Activated T-cell treated with anti-CD3 and anti-CD28 coated beads, Interleukin-2, amount 50 U/mL, for 4 hours (primary cell): ENCODE measurements at places on chromosomes 5 and 9. TPM values are rescaled to one million over a fixed set of nuclear protein-coding genes. Genes with fewer than 3 reads are reported as not detected.
A peak's percentile ranks its signal among the peaks of the same experiment; 100 is the strongest.

DNA sequence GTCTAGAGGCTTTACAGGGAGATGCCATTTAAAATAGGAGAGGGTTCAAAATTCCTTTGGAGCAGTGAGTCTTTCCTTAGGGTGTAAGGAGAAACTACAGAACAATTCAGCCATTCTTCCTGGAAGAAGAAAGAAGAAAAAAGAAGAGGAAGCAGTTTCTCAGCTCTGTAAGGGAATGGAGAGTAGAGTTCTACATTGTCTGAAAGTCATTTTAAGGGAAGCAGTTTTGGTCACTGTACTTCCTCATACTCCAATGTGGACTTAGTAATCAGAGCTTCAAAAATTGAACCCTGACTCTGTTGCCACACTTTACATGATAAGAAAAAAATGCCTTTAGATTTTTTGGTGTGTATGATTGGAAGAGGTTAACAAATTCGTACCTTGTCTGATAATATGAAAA, 122.4 kb downstream of the LRRC70 start:
- no peak for DNase-seq

- no peak for DNase-seq
These were observed 91.3 kb upstream of the GPBP1 start for GRCh38 chr5:57082441-57083067.

- DNase-seq, result no peak
These were observed 85.9 kb upstream of the IL17B start for GRCh38 chr5:149464796-149465489.

DNA sequence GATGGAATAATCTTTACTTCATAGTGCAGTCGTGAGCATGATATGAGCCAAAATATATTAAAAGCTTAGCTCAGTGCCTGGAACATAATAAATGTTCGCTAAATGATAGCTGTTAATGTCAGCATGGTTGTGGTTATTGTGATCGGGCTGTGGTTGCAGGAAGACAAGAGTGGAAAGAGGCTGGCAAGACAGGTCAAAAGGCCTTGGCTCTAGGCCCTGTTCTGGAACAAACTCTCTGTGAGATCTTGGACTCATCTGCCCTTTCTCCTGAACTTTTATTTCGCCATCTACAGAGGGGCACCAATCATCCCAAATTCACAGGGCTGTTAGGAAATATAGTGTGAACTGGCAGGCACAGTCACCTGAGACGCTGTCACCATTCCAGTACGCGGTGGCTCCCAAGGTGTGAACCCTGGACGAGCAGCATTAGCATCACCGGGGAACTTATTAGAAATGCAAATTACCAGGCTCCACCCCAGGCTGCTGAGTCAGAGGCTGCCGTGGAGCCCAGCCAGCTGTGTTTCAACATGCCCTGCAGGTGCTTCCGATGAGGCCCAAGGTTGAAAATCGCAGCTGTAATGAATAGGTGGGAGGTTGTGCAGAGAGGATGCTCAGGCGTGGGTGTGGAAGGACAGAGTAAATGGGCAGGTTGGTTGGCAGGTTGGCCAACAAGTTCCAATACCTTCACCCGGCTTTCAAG, 50.2 kb upstream of the SAP30L start:
- no peak for DNase-seq

- DNase-seq, result no peak
These were observed 10.0 kb downstream of the ENC1 start for GRCh38 chr5:74630453-74631066.

GRCh38 chr9:137351781-137352501, 49.9 kb upstream of the NRARP start:
- no peak for DNase-seq

DNA sequence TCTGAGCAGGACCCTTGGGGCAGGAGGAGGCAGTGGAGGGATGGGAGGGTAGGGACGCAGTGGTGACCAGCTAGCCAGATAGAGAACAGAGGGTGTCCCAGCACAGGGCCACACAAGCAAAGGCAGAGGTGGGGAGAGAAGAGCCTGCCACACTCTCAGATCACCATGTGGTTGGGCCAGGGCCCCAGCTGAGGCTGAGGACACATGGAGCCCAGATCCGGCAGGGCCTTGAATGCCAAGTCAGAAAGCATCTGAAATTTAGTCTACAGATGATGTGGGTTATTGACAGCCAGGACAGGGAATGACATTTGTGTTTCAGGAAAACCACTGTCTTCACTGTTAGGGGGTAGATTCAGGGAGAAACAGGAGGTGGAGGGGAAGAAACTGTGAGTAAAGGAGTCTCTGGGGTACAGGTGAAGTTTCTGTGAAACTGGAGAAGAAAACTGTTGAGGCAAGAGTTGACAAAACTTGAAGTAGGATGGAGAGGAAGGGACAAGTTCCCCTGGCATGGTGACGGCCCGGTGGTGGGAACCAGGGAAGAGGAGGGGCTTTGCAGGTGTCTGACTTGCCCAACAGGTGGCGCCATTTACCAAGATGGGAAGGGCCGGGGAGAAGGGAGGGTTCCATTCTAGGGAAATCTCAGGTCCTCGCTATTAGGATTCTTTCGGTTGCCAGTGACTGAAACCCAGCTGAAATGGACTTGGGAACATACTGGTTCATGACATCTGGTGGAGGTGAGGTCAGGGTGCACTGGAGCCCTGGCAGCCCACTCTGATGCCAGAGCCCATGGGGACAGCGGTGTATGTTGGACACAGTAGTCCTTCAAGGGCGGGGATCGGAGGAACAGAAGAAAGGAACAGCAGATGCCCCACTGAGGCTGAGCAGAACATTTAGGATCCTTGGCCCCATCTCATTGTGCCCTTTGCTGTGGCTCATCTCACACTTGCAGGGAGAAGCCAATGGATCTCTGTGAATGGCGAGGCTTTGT, 100.1 kb downstream of the KCNIP1 start:
- DNase-seq, result peak; percentile 9

GRCh38 chr5:115961381-115962238, 665 bp upstream of the LVRN start:
- DNase-seq, result no peak

- DNase-seq, result no peak
These were observed 1306.5 kb upstream of the CDH9 start for GRCh38 chr5:28344836-28345433.

- DNase-seq, result no peak
These were observed 288.1 kb downstream of the GABRB2 start for GRCh38 chr5:161258438-161258837.

- no peak for DNase-seq
These were observed 114.2 kb upstream of the ADAMTS16 start for GRCh38 chr5:5025774-5026408.

DNA sequence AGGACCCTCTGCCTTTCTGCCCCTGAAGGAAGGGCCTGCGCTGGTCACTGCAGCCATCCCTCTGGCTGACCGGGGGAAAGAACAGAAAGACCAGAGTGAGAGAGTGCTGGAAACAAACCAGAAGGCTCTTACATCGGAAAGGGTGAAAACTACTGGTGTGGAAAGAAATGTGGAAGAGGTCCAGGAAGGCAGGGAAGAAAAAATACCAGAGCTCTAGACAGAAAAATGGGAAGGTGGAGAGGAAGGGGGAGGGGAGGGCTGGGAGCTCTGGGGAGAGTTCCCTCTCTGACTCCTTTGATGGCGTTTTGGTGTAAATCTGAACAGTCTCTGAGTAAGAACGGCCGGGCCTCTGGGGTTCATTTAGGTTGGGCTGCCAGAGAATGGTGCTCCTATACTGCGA, 47.7 kb downstream of the COL23A1 start:
- DNase-seq, result no peak

GRCh38 chr5:5588887-5589826, 166.7 kb downstream of the ICE1 start:
- DNase-seq, result no peak

GRCh38 chr5:3598207-3598606, 2.6 kb downstream of the IRX1 start:
- DNase-seq, result no peak

GRCh38 chr5:71864730-71865601, 145.9 kb downstream of the CARTPT start:
- DNase-seq, result no peak

- DNase-seq, result no peak
These were observed 39.3 kb upstream of the CTSL start for GRCh38 chr9:87686520-87687090.

DNA sequence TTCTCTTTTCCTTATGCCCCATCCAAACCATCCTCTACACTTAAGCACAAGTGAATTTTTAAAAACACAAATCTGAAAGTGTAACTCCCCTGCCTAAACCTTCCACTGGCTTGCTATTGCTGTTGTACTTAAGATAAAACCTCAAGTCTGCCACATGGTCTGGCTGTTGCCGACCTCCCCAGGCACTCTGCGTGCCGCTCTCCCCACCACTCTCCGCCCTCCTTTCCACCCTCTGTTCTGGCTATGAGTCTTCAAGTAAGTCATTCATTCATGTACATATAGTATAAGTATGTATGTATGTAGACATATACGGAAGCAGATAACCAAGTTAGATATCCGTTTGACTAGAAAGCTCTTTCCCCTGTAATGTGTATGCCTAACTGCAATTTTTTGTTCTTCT, 94.7 kb upstream of the ANKRD55 start:
- DNase-seq, result peak; percentile 36

GRCh38 chr9:90921104-90921503, 119.5 kb downstream of the SYK start:
- no peak for DNase-seq

DNA sequence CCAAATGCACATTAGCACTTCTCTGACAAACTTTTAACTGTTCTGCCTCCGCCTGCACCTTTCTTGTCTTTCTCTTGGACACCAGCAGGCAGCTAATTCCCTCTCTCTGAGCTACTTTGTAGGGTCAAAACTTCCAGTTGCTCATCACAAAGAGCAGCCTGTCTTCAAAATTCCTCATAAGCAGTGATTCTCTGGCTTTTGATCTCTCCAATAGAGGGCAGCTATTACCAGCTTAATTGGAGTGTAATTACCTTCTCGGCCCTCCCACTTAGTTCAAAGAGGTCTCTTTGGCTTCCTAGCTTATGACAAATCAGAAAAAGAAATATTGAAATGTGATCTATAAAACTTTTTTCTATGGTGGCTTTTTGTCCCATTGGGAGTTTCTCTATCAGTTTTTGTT, 43.6 kb upstream of the RAD23B start:
- no peak for DNase-seq

DNA sequence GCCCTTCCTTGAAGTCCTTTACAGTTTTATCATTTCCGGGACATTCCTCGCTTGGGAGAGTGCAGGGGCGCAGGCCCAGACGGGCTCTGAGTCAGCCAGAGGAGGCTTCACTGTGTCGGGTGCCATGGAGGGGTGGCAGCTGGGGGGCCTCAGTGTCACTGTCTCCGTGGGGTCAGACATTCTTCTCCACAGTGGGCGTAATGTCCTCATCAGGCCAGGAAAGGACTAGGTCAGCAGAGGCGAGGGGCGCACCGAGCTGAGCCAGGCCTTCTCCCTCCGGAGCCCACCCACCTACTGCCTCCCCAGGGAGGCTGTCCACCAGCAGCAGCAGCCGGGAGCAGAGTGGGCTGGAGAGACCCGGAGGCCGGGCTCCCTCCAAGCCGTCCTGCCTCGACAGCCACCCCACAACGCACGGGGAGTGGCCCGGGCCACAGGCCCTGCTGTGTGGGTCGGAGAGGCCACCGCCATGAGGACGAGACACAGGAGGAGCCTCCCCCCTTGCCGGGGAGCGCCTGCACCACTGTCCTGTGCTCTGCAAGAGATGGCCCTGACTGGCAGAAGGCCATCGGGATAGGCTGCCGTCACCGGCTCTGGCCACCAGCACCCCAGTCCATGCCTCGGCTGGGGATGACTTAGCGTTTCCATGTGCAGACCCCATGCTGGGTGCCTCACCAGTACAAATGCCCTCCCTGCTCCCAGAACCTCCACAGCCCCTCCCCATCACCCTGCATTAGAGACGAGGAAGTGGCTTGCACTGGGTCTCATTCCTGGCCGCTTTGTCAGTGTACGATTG, 26.5 kb downstream of the SARDH start:
- no peak for DNase-seq

- no peak for DNase-seq
These were observed 95.1 kb downstream of the MEF2C start for GRCh38 chr5:88787856-88788255.

DNA sequence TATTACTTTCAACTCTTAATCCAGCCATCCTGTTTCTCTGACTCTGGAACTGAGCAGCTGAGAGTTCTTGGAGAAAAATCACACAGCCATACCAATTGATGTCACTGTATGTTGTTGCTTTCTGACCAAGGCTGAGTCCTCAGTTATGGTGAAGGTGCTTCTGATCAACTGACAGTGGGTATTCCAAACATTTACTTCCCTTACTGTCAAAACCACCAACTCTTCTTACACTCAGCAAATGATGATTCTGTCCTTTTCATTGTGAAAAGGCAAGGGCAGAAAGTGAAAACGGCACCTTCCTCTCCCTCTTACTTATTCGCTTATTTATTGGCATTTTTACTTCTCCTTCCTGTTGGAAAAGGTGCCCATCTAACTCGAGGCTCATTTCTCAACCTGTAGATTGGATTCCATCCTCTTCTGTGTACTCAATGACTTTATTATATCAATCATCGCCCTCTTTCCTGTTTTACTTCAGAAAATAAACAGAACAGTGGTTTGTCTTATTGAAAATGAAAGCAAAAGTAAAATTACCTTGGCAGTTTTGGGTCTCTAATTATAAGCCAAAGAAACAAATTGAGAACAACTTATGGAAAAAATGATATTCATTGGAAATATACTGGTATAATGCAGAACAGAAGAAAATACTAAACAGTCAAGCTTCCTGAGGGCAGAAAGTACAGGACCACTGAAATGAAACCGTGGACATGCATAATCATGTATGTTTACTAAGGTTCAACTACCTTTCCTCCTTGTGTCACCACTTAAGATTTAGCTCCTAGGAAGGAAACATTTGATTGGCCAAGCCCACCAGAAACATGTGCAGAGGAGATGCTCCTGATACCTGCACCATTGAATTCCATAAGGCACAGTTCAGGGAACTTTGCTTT, 104.5 kb upstream of the CHD1 start:
- no peak for DNase-seq

DNA sequence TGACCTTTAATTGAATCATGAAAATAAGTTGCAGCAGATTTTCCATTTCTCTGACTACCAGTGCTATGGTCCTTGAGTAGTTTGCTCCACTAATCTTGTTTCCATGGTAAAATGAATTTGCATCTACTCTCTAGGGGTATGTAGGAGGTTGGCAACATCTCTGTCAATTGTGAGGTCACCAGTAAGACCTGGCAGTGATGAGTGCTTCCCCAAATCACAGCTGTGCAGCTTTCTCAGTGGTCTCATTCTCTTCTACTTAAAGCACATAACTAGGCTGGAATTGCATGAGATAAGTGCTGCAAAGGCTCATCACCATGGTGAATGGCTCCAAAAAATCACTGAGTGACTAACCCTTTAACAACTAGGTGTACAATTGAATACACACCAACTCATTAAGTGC, 36.3 kb downstream of the ADAMTS19 start:
- DNase-seq, result no peak

- DNase-seq, result no peak
These were observed 43.9 kb downstream of the PAM start for GRCh38 chr5:102799017-102799416.

GRCh38 chr5:34736445-34737115, 80.5 kb downstream of the RAI14 start:
- DNase-seq, result no peak

- no peak for DNase-seq
These were observed 593.1 kb downstream of the IRX1 start for GRCh38 chr5:4188704-4189103.

The THBS4 gene
- total RNA-seq, result 0.27 TPM

The EIF4EBP3 gene
- 10.8 TPM for total RNA-seq

The CD74 gene
- total RNA-seq, result 299 TPM

The PCDHGA11 gene
- 0.05 TPM for total RNA-seq

The CSF1R gene
- total RNA-seq, result 0.46 TPM

The PTGES2 gene
- total RNA-seq, result 123 TPM

The PCDHA12 gene
- not detected for total RNA-seq

The CCNI2 gene
- 7.4 TPM for total RNA-seq

The CARTPT gene
- not detected for total RNA-seq

The SPATA31C1 gene
- not detected for total RNA-seq

The SPATA31D4 gene
- not detected for total RNA-seq
